ENCODE measurements at places on chromosomes 5 and 9.

DNA sequence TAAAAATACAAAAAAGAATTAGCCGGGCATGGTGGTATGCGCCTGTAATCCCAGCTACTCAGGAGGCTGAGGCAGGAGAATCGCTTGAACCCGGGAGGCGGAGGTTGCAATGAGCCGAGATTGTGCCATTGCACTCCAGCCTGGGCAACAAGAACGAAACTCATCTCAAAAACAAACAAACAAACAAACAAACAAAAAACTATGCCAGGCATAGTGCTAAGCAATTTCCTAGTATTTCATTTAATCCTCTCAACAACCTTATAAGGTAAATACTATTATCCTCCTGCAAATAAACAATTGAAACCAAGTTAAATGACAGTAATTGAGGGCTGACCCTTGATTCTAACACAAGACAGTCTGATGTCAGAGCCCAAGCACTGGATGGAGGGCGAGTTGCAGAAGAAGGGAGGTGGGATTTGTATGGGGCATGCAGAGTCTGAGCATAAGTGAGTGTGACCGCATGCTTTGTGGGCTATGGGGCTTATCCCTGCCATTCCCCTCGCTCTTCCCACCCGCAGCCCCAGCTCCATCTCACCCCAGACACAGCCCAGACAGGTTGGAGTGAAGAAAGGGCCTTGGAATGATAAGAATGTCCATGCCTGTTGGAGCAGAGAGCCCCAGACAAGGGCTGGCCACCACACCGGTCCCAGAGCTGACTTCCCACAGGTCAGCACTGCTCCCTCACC, 24.3 kb upstream of the RPS14 start:
- DNase-seq, result no peak

- no peak for DNase-seq
These were observed 201.2 kb downstream of the GAPVD1 start for GRCh38 chr9:125462861-125463291.

- DNase-seq, result no peak
These were observed 491.8 kb downstream of the ANXA1 start for GRCh38 chr9:73643379-73644013.

DNA sequence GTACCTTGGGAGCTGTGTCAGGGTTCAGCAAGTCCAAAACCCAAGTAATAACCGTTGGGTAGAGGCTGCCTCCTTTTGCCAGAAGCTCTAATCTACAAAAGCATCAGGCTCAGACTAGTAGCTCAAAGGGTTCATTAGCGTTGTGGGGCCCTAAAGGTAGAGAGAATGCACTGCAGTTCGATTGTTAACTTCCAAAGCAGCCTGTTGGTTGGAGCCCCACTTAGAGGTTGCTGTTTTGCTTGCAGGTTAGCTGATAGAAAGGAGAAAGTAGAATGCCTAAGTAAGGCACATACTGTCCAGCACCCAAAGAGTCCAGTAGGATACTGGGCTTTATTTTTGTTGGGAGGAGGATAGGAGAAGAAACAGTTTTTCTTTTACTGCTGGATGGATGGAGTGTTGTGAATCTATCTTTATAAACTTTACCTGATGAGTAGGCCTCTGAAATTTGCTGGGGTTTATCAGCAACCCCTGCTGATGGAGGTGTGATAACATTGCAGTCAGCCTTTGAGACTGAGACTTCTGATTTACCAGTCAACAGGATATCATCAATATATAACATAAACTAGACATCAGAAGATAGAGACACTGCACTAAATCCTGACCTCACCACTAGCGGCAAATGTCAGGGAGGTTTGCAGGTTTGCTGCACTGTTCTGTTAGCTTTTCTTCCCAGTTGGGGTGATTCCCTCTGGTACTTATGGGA, 34.8 kb downstream of the ZNF131 start:
- no peak for DNase-seq

- DNase-seq, result no peak
These were observed 32.8 kb upstream of the GALNT10 start for GRCh38 chr5:154157483-154158378.

DNA sequence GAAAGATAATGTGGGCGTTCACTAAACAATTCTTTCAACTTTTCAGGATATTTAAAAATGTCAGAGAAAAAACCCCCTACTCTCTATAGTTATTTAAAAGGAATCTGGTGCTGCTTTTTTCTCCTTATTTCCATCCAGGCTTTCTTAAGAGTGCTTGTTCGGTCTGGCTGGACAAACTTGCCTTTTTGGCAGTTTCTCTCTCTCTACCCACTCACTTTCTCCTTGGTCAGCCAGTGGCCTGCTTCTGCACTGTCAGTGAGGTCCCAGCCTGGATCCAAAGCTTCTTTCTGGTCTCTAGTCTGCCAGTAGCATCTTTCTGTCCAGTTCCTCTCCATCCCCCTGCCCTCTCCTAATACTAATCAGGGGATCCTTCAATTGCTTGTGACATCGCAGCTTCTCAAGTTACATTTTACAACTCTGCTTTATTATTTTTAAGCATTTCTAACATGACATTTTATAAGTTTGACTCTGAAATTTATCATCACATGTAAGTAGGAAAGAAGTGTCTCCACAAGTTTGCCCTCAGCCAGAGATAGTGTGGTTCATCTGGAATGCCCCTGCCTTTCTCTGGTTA, 50.4 kb downstream of the PIK3R1 start:
- DNase-seq, result no peak

GRCh38 chr5:23763170-23763569, 255.8 kb downstream of the PRDM9 start:
- DNase-seq, result no peak

DNA sequence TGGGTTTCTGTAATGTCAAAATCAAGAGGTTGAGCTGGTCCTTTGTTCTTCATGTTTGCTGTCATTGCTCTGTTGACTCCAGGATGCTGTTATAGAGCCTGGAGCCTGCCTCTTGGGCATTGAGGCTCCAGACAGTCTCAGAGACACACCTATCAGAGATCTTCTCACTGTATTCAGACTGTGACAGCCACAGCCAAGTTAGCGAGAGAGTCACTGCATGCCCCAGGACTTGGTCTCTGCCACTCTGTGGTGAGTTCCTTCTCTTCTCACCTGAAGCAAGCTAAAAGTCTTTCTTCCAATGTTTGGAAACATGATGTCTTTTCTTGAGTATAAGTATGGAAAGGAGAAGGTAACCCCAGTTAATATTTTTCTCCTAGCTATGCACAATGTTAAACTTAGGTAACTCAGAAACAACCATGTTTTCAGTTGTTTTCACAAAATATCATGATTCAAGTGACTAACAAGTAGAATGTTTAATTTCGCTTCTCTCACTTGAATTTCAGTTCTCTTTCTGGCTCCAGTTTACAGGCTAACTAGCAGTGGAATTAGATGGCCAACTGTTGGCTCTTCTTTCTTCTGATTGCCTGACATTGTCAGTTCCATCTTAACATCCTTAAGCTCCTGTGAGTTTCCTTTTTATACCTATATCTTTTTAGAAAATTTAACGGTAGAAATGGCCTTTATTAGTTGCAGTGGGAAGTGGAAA, 20.6 kb upstream of the ZFYVE16 start:
- DNase-seq, result no peak

- DNase-seq, result no peak
These were observed 1.5 kb upstream of the RASGRF2 start for GRCh38 chr5:80958616-80959015.

DNA sequence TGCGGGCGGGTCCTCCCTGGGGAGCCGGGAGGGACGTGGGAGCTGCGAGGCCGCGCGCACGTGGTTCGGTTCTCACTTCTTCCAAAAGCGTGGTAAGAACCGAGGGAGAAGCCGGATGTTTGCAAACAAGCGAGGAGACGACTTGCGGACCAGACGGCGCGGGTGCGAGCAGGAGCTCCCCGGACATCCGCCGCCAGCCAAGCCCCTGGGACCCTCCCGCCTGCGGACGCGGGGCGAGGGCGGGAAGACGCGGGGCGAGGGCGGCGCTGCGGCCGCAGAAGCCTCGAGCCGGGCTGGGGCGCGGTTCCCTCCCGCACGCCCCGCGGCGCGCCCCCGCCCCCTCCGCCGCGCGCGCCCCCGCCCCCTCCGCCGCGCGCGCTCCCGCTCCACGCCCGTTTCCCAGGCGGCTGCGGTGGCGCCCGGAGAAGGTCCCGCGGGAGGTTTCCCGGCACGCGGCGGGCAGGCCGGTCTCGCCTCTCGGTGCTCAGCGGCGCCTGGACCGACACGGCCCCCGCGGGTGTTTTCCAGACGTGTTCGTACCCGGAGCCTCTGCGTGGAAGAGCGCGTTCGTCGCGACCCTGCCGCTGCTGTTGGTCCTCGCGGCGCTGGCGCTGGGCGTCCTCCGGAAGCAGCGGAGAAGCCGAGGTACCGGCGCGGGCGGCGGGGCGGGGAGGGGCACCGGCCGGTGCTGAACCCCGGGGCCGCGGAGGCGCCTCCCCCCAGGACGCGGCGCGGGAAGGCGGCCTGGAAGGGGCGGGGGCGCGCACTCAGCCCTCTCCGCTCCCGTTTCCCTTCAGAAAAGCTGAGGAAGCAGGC, 12.8 kb downstream of the BTNL9 start:
- DNase-seq, result no peak

DNA sequence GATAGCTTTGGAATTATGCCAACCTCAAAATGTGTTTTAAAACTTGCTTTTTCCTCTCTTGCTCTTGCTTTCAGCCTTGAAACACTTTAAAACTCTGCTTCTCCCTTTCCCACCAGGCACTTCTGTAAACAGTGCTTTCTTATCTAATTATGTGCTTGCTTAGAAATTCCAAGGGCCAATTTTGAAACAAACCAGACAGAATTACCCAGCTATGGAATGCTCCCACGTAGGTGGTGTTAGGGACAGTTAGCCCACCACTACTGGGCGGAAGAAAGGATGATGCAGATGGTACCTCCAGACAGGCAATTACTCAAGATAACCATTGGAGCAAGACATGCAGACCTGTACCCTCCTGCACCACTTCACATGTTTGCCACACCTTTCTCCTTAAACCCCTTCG, 523.0 kb upstream of the PTPRD start:
- DNase-seq, result no peak

- DNase-seq, result no peak
These were observed 486.6 kb downstream of the CCDC171 start for GRCh38 chr9:16039218-16039987.

GRCh38 chr5:168463081-168463480, 23.2 kb upstream of the RARS1 start:
- DNase-seq, result no peak

DNA sequence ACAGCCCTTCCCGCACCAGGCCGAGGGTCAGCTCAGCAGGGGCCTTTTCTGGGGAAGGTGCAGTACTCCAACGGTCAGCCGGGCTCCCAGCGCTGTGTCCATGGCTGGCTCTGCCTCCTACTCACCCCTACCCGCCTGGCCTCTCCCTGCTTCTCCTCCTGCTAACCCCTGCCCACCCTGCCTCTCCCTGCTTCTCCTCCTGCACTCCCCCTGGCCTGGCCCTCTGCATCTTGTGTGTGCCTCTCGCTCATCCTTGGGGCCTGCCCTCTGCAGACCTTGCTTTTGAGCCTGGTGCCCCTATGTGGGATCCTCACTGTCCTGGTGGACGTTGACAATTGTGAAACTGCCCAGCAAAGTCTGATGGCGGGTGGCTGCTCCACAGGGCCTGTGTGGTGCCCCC, 274.6 kb upstream of the IRX2 start:
- DNase-seq, result no peak

DNA sequence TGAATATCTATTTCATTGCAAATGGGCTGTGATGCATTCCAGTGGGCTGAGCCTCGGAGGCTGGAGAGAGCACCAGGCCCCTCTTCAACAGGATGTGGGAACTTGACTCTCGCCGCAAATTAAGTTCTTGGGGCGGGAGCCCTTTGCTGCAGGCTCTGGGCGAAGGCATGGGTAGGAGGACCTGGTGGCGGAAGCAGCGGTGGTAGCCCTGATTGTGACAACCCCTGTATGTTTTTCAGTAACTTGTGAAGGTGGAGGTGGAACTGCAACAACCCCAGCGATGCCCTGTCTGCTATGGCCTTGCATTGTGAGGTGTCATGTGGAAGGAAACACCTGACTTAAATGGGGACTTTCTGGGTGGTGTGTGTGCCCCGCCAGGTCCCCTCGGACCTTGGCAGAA, 9.4 kb downstream of the FYB1 start:
- DNase-seq, result no peak

- no peak for DNase-seq
These were observed 18.0 kb downstream of the ITGA2 start for GRCh38 chr5:53006911-53007890.

- DNase-seq, result no peak
These were observed 65.1 kb upstream of the IQGAP2 start for GRCh38 chr5:76337953-76338451.

DNA sequence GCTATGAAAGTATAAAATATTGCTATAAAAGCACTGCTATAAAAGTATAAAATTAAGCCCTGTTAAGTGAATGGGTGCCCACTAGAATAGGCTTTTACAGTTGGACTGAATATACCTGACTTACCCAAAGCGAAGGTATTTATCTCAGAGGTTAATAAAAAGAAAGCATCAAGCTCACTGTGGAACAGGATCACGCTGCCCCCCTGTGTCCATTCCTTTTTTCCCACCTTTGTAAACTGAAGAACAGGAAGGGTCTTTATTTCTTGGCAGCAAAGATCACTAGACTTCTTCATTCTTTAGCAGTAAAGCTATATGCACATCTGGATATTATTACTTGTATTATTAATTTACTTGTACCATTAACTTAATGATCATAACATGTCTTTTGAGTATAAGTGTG, 22.1 kb upstream of the PLPP6 start:
- peak; percentile 37 for DNase-seq

GRCh38 chr9:4022435-4023067, 277.3 kb downstream of the GLIS3 start:
- no peak for DNase-seq

GRCh38 chr5:72883850-72884249, 67.4 kb downstream of the TNPO1 start:
- no peak for DNase-seq

DNA sequence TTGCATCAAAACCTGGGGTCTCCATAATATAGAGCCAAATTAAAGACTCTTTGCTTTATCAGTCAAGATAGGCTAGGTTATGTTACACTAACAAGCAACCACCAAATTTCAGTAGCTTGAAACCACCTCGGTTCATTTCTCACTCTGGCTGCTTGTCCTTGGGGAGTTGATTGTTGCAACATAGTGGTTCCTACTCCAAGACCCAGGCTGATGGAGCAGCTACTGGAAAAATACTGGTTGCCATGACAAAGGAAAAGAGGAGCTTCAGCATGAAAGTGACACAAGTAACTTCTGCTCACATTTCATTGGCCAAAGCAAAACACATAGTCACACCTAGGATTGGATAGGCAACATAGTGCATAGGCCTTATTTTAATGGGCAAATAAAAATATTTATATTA, 18.5 kb upstream of the RCL1 start:
- no peak for DNase-seq

DNA sequence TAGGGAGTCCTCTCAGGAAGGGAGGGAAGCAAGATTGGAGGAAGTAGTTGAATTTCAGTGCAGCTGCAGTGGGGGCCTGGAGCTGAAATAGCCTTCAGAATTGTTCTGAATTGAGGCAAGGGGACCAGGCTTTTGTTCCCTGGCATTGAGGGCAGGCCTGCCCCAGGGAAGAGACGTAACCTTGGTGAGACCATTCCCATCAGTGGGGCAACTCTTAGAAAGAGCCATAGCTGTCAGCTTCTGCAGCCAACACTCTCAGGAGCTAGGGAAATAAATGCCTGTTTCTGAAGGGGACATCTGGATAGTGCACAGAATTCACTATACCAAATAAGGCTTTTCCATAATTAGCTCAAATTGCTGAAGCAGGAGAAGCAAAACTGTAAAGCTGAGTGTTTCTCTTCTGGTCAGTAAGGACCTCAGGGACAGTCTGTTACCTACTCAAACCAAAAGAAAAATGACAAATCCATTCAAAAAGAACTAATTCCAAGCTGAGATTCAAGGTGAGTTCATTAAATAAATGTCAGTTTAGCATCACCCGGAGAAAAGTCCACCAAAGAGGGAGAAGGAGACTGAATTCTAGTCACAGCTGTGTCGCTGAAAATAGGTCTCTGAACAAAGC, 44.0 kb downstream of the LYRM7 start:
- DNase-seq, result no peak

- DNase-seq, result peak; percentile 11
These were observed 49.1 kb downstream of the HOMER1 start for GRCh38 chr5:79464695-79465332.

Measured in NCI-H1436 (cell line).